Naive thymus-derived CD4-positive, alpha-beta T cell (primary cell): ENCODE measurements at places on chromosomes 2 and 18. TPM values are rescaled to one million over a fixed set of nuclear protein-coding genes. Genes with fewer than 3 reads are reported as not detected.

DNA sequence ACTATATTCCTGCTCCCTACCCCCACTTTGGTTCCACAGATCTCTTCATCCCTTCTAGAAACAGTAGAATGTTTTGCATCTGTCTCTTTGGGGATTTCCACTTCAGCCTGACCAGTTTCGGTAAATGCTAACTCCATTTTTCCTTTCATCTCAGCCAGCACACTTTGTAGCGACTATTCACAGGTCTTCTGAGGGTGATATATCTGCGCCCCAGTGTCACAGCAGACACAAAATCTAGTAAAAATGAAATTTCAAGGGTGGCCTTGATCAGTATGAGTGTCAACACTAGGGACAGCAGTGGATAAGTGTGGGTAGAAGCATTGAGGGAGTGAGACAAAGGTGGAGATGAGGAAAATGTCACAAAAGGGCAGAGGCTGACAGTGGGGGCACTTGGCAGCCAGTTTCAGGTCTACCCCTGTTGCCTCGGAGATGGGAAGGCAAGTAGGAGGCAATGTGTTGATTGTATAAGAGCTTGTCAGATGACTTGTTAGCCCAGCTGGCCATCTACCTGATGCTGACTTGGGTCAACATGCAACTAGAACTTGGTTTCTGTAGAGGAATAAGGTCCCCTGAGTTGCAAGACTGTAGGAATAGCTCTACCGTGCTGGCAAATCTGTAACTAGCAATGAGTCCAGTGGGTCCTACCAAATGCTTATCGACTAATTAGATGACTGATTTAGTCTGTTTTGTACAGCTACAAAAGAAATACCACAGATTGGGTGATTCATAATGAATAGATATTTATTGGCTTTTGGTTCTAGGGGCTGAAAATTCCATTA lies 60.7 kb downstream of the CXCR4 start:
- DNase-seq, result no peak

DNA sequence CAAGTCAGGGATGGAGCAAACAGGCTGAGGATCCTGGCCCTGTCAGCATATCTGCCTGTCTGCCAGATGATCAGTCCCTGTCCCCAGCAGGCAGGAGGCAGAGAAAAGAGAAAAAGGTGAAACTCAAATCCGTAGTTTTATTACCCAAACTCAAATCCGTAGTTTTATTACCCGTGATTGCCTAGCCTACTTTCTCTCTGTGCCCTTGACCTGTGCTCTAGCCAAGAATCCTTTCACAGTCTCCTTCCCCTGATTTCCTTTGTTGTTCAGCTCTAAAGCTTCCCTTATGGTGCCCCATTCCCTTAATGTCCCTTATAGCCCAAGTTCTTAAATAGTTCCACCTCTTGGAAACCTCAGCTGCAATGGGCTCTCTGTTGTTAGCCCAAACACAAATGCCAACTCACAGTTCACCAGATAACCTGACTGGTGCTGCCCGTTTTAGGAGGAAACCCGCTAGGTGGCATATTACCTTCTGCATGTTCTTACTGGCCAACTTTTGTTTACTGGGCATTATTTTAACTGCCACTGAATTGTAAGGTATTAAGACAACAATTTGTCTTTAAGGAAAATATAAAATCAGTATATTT lies 125.7 kb upstream of the FZD5 start:
- no peak for DNase-seq

- no peak for DNase-seq
Measured at GRCh38 chr18:24802456-24802855, 342.0 kb downstream of the HRH4 start.

Gene SPP2
- total RNA-seq, result not detected

Gene TMEM131
- 44.2 TPM for total RNA-seq

DNA sequence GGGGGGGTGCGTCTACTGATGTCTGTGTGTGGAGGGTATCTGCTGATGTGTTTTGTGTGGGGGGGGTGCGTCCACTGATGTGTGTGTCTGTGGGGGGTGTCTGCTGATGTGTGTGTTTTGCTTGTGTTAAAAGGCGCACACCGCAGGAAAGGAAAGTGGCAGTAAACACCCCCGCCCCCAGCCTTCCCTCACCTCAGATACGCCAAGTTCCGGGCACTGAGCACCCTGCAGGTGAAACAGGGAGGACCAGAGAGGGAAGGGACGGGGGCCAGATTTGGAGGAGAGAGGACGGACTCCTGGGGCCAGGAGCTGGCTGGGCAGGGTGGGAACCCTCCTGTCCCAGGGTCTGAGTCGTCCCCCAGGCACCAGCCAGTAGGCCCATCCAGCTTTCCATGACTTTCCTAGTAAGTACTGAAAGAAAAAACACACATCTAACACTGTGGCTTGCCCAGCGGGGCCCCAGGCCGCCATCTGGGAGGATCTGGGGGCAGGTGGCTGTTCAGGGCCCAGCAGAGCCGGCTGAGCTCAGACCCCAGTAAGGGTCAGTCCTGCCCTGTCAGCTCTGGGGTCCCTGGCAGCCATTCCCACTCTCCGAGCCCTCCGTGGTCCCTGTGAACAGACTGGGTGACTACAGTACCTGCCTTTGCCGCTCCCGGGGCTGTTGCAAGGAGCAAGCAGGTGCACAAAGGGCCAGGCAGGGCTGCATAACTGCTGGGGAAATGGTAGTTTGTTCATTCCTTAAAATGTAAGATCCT lies 126.9 kb downstream of the NFATC1 start:
- peak; percentile 65 for DNase-seq

DNA sequence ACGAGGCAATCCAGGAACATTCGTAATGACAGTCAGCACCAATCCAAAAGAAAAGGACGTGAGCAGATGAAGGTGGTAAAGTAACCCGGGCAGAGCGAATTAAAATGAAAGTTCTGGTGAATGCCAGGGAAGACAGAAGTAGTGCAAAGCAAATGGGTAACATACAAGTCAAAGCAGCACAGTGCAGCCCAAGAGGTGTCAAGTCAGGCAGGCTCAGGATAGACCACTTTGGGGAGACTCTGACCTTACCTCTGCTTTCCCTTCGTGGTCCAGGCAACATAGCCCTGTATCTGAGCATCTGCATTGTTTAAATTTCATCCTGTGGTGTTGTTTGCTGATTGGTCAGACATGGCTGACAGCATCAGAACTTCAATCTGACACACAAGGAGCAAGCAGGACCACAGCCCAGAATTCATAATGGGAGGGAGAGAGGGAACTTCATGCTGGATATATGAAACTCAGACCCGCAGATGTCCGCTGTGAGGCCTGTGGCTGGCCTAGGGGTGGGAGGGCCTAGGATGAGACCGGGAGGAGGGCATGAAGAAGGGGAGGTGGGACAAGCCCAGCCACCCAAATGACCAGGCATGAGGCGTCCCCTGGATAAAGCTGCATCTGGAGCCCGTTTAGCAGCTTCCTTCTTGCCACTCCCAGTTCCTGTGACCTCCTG lies 285.7 kb downstream of the TCF4 start:
- no peak for DNase-seq

DNA sequence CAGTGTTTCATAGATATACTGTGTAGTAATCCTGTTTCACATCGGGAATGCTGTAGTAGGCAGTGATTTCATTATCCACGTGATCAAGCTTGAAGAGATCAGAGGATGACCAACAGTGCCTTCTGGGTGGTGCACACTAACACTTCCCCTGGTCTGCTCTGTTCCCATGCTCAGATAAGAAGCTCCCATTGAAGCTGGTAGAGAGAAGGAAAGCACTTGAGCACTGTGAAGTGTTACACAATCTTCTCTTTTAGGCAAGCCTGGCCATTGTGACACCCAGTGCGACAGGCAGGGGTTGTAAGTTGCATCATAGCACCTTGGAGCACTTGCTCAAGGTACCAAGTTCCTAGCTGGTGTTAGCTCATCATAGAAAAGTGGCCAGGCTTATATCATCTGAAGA lies 30.6 kb upstream of the GPD2 start:
- DNase-seq, result no peak

GRCh38 chr2:26562811-26563645 lies 78.1 kb downstream of the CIB4 start:
- no peak for DNase-seq

Gene EHBP1
- total RNA-seq, result 23.8 and 32.5 TPM in 2 replicates

- no peak for DNase-seq
Measured at GRCh38 chr2:231184319-231184718, 14.1 kb upstream of the ARMC9 start.

- no peak for DNase-seq
Measured at GRCh38 chr18:58541789-58542425, 87.0 kb downstream of the ALPK2 start.

GRCh38 chr2:120206022-120206581 lies 17.1 kb downstream of the TMEM185B start:
- no peak for DNase-seq

Gene OR6B2
- total RNA-seq, result not detected

Gene TMEM37
- total RNA-seq, result 0.38 TPM

Gene SALL3
- total RNA-seq, result not detected

Gene ME2
- 29.4 TPM for total RNA-seq

Gene CYP26B1
- not detected for total RNA-seq

Gene DNPEP
- 73.9 TPM for total RNA-seq

- no peak for DNase-seq
Measured at GRCh38 chr2:105113616-105114291, 75.9 kb downstream of the MRPS9 start.

DNA sequence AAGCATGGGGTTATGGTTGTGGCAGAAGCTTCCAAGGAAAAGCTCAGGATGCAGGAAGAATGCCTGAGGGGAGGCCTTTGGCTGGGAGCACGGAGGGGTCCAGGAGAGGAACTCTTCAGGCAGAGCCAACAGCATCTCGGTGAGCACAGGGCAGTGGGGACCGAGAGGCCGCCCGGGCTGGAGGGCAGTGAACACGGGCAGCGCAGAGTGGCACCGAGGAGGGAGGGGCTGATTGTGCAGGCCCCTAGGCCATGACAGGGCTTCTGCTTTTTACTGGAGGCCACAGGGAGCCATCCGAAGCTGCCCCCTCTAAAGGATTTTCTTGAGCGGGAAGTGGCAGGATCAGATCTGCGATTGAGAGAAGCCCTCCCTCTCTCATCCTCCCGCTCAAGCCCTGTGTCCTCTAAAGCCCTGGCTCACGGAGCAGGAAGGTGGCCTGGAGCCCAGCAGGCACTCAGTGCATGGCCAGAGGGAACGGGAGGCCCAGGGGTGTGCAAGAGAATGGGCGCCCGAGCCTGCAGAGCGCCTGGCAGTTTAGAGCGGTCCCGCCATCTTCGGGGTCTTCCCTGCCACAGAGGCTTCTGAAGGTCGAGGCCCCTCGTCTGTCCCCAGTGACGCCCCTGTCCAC lies 110.0 kb upstream of the STON1 start:
- DNase-seq, result no peak

DNA sequence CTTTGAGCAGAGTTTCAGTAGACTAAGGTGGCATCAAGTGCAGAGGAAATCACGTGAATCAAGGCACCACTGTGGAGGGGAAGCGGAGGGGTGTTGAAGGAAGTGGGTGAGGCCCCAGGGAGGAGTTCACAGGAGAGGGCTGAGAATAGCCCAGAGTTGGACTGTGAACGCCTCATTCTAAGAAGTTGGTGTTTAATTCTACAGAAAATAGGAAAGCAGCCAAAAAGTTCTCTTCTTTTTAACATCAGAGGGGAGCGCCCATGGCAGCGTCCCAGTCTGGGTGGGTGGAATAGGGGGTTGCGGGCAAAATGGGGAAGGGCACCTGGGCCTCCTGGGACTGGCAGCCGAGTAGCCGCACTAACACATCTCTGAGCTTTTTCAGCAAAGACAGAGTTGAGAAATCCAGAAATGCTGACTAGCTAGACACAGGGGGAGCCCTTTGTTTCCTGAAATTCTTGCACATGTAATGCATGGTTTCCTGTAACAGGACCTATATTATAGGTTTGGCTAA lies 97.0 kb downstream of the NEB start:
- peak; percentile 73 for DNase-seq

- no peak for DNase-seq
Measured at GRCh38 chr2:193373120-193373519, 1178.4 kb upstream of the TMEFF2 start.

DNA sequence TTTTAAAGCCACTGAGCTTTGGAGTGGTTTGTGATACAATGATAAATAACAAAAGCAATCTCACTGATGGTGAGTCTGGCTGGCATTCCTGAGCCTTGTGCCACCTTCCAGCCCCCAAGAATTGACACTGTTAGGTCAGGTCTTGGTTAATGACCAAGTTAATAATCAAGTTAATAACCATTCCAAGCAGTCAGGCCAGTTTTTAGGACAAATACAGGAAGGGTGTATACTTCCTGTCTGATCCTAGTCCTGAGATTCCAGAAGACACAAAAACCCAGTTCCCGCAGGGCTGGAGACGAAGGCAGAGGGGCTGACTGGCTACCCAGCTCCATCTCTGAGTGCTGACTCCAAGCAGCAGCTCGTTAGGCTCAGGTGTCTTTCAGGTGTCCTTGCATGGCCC lies 74.6 kb upstream of the LAPTM4A start:
- DNase-seq, result no peak

DNA sequence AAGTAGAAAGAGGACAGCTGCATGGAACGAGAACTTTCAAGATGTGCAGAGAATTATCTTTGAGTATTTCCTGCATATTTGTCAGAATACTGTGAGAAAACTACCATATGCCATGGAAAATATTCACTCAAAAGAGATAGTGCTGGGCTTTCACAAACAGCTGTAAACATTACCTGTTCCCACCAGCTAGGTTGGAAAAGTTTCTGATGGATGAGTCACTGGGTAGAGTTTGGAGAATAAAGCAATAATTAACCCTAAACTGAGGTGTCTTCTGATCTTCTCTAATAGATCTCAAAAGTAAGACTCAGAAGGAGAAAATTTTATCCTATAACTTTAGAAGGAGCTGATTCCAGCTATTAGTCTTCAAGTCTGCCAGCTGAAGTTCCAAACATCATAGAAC lies 3.9 kb upstream of the FSIP2 start:
- DNase-seq, result no peak

GRCh38 chr2:16218625-16219024 lies 278.3 kb downstream of the MYCN start:
- no peak for DNase-seq

DNA sequence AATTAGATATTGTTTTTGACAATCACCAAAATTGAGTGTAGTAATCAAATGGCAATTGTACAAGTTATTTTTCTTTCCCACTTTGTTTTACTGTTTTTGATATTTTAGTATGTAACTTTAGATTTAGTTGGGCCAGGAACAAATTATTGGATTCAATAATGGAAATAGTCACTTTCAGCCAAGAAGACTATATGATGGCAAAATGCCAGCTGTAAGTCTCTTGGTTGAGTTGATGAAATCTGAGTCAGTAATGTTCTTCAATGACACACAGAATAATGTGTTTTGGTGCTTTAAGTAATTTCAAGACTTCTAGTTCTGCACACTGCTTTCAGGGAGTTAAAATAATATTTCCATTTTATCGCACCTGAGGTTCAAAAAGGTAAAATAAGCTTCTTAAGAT lies 2022.0 kb upstream of the CELF4 start:
- DNase-seq, result no peak

Gene KIF3C
- 4.7 TPM for total RNA-seq

Gene ARHGEF4
- 2.7 TPM for total RNA-seq

DNA sequence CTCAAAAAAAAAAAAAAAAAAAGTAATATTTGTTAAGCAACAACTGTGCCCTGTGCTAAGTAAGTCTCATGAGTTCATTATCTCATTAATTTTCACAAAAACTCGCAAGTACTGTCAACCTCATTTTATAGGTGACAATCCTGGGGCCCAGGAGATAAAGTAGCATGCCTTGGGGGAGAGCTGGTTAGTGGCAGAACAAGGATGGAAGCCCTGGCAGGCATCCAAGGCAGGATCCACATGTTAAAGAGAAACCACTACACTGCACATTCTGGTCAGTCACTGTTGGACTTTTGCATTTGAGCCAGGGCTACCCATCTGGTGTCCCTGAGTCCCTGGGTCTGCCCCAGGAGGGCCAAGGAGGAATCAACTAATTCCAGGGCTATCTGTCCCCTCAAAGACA lies 54.6 kb downstream of the ZFP36L2 start:
- DNase-seq, result no peak

GRCh38 chr18:57376503-57376902 lies 24.1 kb downstream of the ST8SIA3 start:
- no peak for DNase-seq

- DNase-seq, result no peak
Measured at GRCh38 chr18:7855671-7856070, 288.6 kb downstream of the PTPRM start.
